ENCODE measurements at places on chromosomes 4 and X.

GRCh38 chr4:180932370-180933001, 1310.7 kb upstream of the TENM3 start:
- DNase-seq: no peak

GRCh38 chr4:168076989-168077725, 15.2 kb upstream of the ANXA10 start:
- peak; percentile 55 for DNase-seq

GRCh38 chrX:134443461-134443860, 16.5 kb upstream of the HPRT1 start:
- DNase-seq: no peak

DNA sequence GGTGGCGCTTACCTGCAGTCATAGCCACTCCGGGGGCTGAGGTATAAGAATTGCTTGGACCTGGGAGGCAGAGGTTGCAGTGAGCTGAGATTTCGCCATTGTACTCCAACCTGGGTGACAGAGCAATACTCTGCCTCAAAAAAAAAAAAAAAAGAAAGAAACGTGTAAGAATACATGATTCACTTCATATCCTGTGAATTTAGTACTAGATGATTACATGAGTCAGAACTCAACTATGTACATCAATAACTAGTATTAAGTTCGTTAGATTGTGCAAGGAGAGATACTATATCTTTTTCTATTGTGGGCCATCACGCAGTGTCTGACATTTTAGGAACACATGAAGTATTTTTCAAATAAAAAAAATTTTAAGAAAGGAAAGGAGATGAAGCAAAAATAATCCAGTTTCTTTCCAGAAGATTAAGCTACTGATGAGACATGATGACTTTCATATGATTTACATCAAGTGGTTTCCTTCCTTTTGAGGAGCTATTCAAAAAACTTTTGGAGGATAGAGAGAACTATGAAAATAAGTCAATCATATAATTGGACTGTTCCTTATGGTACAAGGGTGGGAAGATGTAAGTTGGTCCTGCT, 64.7 kb upstream of the EXOC1L start:
- DNase-seq: no peak

- no peak for DNase-seq
Observed at GRCh38 chrX:42678133-42678532, 99.8 kb downstream of the PPP1R2C start.

GRCh38 chrX:139766545-139766983, 58.6 kb upstream of the MCF2 start:
- DNase-seq: no peak

GRCh38 chrX:39805825-39806224, 291.9 kb downstream of the BCOR start:
- DNase-seq: no peak

DNA sequence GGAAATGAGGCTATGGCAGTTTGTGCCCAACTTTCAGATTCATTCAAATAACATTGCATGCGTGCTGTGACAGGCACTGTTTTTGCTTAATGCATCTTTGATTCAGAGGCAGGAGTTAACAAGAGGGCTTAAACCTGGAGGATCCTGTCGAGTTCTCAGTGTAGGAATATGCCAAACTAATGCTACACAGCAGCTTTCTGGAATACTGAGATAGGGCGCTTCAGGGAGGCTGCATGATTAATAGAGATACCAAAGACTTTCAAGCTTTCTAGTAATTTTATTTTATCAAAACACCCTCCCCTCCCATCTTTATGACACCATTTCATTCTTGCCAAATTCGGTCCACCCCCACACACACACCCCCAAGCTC, 636 bp upstream of the TIMM8A start:
- no peak for DNase-seq

GRCh38 chr4:57065730-57066482, 44.3 kb downstream of the IGFBP7 start:
- DNase-seq: no peak
